ENCODE measurements at places on chromosomes 11 and 22.
A peak's percentile ranks its signal among the peaks of the same experiment; 100 is the strongest.

DNA sequence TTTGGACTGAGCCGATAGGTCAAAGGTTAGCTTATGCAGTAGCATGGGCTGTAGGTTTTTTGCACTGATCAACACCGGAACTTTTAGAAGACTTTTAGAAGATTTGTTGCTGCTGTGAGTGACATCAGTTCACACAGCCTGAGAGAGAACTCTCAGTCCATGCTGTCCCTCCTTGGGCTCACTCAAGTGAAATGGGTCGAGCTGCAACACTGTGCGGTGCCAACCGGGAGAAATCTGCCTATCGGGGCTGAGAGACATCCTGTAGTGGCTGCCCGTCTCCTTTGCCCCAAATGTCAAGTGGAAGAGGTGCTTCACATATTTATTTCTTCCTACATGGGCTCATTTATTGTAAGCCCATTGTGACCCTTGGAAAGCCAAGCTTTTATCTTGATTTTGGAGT lies 170.2 kb downstream of the LDLRAD3 start:
- DNase-seq: no peak

DNA sequence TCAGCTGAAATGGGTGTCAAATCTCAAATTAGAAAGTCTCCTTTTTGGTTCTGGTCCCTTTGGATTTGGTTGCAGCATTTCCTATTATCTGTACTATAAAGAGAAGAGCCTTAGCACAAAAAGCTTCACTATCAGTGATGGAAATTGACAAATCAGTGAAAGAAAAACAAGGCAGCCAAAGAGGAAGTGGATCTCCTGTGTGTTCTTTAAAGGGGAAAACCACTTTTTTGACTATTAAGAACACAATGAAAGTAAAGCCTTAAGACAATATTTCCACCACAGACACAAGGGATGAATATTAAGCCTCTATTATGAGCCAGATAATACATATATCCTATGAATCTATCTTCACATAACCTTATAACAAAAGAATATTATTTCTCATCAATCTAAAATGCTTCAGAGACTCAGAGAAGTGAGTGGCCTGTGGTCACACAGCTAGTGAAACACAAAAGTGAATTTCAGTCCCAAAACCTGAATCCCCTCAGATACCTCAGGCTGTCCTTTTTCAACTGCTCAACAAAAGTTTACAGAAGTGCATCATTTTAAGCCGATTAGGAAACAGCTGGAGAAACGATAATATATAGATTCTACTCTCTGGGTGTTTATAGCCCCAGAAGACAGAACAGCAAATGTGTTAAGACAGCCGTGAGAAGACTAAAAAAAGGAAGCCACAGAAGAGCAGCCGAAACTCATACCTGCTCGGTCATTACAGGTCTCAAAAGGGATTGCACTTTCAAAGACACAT lies 24.4 kb upstream of the FSHB start:
- DNase-seq: no peak

- DNase-seq: no peak
These were observed 42.5 kb downstream of the RBFOX2 start for GRCh38 chr22:35986088-35986487.

GRCh38 chr22:31087744-31088215 lies 6.7 kb downstream of the SMTN start:
- DNase-seq: no peak

DNA sequence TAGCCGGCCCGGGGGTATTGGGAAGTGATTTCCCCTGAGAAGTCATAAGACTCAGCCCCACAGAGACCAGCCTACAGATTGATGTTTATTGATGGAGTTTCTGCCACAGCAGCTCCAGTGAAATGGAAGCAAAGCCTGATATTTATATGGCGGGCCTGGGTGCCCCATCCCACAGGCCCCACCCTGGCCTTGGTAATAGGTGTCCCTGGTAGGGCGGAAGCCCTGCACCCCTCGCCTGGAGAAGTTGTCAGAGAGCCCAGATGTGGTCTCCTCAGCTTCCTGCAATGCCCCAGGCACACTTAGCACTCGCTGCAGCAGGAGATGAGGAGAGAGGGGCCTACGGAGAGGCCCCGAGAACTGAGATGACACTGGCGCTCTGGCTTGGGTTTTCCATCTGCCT lies 107.4 kb downstream of the MORC2 start:
- DNase-seq: no peak

DNA sequence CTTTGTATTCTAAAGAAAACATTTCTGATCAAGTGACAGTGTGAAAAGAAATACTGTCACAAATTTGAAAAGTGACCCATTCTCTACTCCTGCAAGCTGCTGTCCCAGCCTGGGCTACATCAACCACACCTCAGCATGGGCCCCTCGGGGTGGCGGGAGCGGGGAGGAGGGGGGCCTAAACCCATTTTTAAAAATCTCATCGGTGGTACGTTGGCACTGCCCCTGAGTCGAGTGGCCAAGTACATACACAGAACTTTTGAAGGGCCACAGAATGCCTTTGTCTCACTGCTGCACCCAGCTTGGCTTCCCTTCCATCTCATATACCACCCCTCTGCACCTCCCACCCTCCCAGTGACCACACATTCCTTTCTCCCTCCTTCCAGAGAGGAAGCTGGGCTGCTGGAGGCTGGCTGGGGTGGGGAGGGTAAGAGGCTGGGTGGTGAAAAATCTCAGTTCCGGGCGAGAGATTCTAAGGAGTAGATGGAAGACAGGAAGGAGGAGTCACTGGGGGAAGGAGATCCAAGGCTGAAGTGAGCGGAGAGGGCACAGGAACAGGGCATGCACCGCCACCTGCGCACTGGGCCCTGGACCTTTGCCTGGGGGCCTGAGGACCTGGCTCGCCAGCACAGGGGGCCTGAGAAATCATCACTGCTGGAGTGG lies 21.1 kb downstream of the FXYD6 start:
- DNase-seq: no peak

DNA sequence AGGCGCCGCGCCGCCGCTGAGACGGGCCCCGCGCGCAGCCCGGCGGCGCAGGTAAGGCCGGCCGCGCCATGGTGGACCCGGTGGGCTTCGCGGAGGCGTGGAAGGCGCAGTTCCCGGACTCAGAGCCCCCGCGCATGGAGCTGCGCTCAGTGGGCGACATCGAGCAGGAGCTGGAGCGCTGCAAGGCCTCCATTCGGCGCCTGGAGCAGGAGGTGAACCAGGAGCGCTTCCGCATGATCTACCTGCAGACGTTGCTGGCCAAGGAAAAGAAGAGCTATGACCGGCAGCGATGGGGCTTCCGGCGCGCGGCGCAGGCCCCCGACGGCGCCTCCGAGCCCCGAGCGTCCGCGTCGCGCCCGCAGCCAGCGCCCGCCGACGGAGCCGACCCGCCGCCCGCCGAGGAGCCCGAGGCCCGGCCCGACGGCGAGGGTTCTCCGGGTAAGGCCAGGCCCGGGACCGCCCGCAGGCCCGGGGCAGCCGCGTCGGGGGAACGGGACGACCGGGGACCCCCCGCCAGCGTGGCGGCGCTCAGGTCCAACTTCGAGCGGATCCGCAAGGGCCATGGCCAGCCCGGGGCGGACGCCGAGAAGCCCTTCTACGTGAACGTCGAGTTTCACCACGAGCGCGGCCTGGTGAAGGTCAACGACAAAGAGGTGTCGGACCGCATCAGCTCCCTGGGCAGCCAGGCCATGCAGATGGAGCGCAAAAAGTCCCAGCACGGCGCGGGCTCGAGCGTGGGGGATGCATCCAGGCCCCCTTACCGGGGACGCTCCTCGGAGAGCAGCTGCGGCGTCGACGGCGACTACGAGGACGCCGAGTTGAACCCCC lies 798 bp downstream of the BCR start:
- peak; percentile 47 for DNase-seq

- no peak for DNase-seq
These were observed 47.4 kb upstream of the B3GAT1 start for GRCh38 chr11:134459246-134460061.

DNA sequence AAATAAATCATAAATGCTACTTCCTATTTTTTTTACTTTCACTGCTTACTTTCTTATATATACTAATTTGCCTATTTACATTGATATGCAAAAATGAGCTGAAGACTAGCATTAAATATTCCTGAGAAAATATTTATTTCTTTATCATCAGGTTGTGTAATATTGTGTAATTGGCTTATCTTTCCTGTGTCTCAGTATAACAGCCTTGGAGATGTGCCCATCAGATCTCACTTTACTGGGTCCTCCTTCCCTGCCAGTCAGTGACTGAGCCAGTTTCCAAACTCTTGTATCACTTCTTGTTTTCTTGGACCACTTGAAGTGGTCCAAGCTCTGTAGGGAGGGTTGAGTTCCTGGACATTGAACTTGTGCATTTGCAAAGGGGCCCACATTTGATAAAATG lies 900.0 kb downstream of the LUZP2 start:
- DNase-seq: no peak

DNA sequence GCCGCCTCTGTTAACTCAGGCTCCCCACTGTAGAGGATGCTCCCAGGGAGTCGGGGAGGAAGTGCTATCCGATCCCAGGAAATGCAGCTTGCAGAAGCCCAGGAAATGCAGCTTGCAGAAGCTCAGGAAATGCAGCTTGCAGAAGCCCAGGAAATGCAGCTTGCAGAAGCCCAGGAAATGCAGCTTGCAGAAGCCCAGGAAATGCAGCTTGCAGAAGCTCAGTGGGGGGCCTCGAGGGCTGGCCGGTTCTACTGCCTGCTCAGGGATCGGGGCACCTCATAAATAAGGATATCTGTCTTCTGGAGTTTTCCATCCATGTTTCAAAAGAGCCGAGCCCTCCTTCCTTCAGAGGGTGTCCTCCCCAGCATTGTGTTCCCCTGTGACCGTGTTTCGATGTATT lies 25.1 kb upstream of the SMIM38 start:
- no peak for DNase-seq

DNA sequence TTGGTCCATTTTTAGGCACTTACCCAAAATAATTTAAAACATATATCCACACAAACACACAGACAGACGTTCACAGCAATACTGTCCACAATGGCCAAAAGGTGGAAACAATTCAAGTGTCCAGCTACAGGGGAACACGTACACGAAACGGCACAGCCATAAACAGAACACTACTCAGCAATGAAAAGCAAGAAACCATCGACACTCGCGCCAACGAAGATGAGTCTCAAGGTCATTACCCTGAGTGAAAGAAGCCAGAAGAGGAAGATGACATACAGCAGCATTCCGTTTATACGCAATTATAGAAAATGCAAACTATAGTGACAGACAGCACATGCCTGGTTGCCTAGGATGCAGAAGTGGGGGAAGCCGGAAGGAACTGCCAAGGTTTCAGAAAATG lies 13.4 kb upstream of the COMT start:
- no peak for DNase-seq

- peak; percentile 70 for DNase-seq
These were observed at the start of gene NRIP3 for GRCh38 chr11:9003573-9004182. TSS of gene NRIP3 (minus strand) at chr11:9004001. CDS start at chr11:9003935, 66 bp downstream.

DNA sequence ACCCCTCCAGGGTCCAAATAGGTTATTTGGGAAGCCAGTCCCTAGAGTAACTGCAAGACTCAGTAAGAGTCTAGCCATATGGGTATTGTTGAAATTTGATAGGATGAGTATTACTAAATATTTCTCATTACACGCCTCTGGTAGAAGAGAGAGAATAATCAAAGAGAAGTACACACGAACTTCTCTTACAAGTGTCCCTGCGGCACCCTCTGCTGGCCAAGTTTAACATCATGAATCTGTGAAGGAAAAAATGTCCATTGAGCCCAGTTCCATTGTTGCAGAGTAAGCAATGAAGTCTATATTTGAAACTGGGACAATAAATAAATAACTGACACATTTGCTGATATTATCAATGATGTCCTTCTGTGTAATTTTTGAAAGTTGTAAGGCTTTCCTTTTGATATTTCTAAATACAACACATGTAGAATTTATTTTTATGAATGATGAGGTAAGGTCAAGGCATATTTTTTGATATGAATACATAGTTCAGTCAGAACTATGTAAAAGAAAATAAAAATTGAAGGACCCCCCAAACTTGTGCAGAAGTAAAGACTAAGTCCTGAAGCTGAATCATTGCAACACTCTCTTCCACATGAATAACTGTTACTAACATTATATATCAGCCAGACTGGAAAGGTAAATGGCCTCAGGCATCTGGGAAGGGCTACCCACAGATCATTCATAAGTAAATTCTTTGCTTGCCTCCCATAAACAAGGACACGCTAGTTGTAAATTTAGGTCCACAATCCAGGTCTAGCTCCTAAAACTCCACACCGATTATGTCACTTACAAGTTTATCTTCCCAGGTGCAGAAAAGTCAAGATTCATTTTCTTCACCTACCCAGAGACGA lies 10.0 kb downstream of the OR51L1 start:
- peak; percentile 38 for DNase-seq

DNA sequence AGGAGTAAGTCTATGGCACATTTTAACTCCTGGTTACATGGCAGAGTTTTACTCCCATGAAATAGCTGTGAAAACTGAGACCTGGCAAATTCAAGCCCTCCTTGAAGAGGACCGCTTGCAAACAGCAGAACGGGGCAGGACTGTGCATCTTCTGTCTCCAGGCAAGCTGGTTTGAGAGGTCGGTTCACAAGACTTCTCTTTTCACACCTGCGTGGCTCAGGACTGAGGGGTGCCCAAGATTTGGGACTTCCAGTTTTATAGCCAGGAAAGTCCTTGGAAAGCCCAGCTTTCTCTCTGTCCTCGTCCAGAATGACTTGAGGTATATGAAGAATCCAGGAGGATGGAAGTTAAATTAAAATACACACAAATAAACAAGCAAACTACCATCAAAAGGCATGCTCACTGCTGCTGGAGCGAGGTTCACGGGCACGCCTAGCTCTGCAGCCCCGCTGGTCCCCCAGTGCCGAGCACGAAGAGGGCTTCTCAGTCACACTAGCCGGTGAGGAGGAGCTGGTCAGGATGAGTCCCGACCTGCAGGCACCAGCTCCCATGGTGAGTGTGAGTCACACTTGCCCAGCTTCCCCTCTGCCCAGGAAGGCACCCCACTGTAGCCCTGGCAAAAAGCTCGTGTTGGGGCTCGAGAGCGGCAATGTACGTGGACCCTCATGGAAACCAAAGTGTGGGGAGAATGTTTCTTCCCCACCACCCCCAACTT lies 1382.4 kb downstream of the BRD1 start:
- DNase-seq: no peak

DNA sequence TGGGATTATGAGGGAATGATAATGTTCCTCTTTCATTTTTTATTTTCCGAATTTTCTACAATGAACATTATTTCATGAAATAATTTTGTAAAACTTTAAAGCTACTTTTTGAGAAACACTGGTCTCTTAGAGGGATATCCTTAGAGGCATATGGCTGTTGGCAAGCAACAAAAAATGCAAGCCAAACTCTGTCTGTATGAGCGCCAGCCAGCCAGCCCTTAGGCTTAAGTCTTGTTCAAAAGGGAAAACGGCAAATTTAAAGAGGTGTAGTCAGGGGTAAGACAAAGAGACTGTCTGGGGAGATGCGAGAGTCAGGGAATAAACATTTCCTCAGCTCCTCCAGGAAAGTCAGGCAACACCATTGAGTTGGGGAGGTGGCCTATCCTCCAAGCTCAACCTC lies 22.5 kb downstream of the ASCC2 start:
- no peak for DNase-seq

GRCh38 chr11:103703437-103703836 lies 333.0 kb upstream of the DDI1 start:
- DNase-seq: no peak

DNA sequence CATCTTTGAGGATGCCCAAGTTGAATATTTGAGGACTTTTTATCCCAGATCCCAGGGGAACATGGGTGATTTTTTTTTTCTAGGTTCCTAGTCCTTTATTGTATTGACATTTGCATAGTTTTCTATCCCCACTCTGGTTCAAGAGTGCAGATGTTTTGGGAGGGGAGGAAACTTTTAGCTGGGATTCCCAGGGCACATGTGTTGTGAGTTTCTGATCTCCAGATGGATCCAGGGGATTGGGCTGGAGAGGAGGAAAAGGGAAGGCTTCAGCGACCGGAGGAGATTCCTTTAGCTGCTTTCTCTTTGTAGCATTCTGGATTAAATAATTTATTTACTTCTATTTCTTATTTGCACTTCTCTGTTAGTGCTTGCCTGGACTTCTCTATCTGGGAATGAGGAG lies 14.7 kb upstream of the SORL1-AS1 start:
- DNase-seq: no peak
